ENCODE measurements at places on chromosomes 13 and 19. TPM values are rescaled to one million over a fixed set of nuclear protein-coding genes. Genes with fewer than 3 reads are reported as not detected.

DNA sequence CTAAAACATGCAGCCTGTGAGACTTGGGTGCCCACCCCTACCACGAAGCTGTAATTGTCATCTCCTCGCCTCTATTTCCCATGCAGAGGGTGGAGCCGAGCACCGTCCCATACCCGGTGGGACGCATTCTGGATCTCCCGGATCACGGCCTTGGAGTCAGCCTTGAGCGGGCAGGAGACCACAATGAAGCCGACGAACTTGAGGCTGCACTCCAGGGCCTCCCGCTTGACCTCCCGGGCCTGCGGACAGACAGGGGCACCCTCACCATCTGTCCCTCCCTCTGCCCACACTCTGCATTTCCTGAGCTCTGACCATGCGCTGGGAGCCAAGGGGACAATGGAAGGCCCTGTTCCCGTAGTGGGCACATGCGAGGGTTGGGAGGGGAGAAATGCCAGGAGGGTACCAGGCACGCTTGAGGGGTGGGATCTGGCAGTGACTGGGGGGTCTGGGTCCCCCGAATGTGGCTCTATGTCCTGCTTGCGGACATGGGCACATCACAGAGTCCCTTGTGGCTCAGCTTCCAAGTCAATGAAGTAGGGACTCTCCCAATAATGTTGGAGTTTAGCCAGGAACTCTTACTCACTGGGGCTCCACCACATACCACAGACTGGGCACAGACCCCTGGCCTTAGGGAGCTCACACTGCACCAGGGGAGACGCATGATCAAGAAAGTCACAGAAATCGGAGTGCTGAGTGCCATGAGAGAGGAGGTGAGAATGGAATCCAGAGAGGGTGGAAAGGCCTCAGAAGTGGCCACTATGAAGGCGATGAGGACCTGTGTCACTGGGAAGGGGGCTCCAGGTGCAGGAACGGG lies 9.2 kb upstream of the GMIP start:
- no peak overlapping the region for H3K4me3 ChIP-seq
- peaks cover 61% of the 10 kb centered on the region for H3K36me3 ChIP-seq
- DNase-seq, result no peak

- H3K27me3 ChIP-seq, result no peaks in the 10 kb centered on the region
- H3K4me3 ChIP-seq, result peak overlapping the region; percentile 86
- H3K27ac ChIP-seq, result peak overlapping the region; percentile 100
- peak; percentile 21 for DNase-seq
- H3K4me1 ChIP-seq, result peaks cover 32% of the 10 kb centered on the region
These were observed 450 bp downstream of the NDUFA11 start for GRCh38 chr19:5903056-5903623.

GRCh38 chr13:48266701-48267639 lies 34.0 kb downstream of the ITM2B start:
- DNase-seq, result no peak
- H3K4me1 ChIP-seq, result peaks cover 24% of the 10 kb centered on the region
- H3K27ac ChIP-seq, result no peak overlapping the region
- H3K4me3 ChIP-seq, result no peak overlapping the region
- H3K36me3 ChIP-seq, result peaks cover 69% of the 10 kb centered on the region

GRCh38 chr19:16374436-16374835 lies 49.8 kb downstream of the KLF2 start:
- peaks cover 51% of the 10 kb centered on the region for H3K36me3 ChIP-seq
- H3K4me3 ChIP-seq, result peak overlapping the region; percentile 52
- peaks cover 61% of the 10 kb centered on the region for H3K4me1 ChIP-seq
- DNase-seq, result peak; percentile 47
- no peaks in the 10 kb centered on the region for H3K27me3 ChIP-seq
- no peak overlapping the region for H3K27ac ChIP-seq

Gene IGFL1
- not detected for total RNA-seq

Measured in activated CD4-positive, alpha-beta T cell treated with anti-CD3 and anti-CD28 coated beads, Interleukin-2, amount 10 ng/mL, durations not matched to agents 7 days and 5 days (primary cell).